NCI-H1930 (cell line): ENCODE measurements at places on chromosomes 7 and 10.
A peak's percentile ranks its signal among the peaks of the same experiment; 100 is the strongest.

DNA sequence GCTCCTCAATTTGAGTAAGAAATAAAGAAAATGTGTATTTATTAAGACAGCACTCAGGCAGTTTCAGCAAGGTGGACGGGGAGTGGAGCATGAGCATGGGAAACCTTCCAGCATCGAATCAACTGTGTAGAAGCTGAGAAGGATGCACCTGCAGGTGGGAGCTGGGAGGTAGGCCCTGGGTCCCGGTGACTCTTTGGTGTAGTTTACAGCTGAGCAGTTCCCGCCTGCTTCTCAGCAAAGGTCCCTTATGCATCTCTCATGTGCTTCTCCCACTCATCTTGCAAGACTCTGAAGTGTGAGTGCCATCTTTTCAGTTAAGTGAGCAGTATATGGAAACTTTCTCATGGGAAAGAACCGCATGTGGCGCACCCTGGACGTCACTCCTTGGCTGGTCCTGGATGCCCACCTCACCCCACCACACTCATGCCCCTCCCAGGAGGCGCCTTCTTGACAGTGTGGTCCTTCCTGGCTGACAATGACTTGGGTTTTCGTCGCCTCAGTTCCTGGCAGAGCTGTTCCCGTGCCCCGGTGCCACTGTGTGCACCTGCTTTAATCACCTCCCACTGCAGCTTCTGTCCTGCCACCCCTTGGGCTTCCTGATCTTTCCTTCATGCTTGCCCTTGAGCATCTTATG is 19.8 kb upstream of the PURB start:
- DNase-seq: no peak

DNA sequence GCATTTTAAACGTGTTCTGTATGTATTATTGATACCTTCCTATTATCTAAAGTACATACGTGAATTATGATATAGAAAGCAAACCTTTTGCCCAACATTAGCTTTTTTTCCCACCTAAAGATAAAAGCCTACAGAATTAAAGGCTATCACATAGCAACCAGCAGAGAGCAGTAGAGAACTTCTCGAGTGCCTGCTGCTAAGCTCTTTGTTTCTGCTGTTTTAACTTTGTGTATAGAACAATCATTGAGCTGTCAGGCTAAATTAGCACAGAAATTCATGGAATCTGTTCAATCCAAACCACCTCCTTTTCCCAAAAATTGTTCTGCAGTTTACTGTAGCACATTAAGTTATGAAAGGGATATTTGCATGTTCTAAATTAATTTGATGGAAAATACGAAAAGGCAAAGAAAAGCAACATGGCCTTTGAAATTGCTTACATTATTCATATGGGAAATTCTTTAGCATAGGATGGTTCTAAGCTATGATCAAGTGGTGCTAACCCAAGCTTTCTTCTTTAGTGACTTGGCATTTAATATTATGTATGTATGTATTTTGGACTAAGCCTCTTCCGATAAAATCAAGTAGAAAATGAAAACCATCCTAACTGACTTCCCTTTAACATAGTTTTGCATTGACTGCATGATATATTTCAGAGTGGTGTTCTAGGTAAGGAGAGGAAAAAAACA is 1288.5 kb downstream of the GATA3 start:
- DNase-seq: no peak

GRCh38 chr7:18873734-18874336 is 243.6 kb downstream of the TWIST1 start:
- no peak for DNase-seq

- no peak for DNase-seq
Measured at GRCh38 chr10:132319853-132320653, 11.9 kb upstream of the LRRC27 start.

DNA sequence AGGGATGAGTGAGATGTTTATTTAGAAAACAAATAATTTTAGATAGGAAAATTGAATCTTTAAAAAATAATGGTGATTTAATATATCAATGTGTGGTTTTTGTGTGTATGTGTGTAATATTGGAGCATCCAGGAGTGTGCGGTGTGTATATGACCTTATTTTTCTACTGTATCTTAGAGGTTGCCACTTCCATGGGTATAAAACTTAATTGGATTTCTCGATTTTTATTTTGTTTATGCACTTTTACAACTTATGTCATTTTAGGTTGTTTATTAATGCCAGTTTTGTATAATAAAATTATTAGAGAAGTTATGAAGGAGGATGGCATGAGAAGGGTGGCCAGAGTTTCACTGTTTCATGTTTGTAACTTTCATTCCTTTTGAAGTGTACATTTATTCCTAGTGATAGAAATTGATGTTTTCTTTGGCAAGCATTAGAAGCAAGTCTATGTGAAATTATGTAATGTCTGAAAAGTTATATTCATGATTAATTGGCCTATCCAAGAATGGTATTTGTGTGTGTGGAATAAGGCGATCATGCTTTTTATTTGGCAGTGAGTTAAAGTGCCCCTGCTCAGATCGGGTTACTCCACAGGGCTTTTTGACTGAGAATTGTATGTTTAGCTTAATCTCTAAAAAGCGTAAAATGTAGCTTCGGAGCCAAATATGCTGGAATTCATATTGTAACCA is 110.3 kb downstream of the KAT6B start:
- DNase-seq: no peak

- no peak for DNase-seq
Measured at GRCh38 chr7:26307226-26307625, 15.6 kb downstream of the SNX10 start.

DNA sequence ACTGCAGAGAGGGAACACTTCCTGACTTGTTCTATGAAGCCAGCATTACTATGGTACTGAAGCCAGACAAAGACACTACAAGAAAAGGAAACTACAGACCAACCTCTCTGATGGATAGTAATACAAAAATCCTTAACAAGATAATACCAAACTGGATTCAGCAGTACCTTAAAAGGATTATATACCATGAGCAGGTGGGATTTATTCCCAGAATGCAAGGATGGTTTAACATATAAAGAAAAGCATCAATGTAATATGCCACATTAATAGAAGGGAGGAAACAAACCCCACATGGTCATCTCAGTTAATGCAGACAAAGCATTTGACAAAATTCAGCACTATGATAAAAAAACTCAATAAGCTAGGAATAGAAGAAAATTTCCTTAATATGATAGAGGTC is 47.2 kb downstream of the EBLN1 start:
- DNase-seq: no peak

DNA sequence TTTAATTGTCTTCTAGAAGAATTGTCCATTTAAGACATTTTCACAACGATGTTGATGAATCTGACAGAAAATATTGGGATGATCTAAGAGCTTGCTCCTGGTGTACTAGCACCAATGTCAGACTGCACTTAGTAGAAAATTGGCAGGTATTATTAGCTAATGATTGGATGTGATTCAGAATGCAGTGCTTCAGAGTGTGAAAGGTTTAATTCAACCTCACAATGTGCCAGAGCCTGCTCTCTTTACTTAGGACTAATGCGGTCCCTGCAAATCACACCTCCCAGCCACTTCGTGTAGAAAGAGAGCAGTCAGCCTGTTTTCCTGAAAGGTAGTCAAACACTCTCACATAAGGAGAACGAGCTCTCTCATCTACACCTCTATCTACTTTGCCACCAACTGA is 197.5 kb downstream of the ZNF438 start:
- DNase-seq: no peak

DNA sequence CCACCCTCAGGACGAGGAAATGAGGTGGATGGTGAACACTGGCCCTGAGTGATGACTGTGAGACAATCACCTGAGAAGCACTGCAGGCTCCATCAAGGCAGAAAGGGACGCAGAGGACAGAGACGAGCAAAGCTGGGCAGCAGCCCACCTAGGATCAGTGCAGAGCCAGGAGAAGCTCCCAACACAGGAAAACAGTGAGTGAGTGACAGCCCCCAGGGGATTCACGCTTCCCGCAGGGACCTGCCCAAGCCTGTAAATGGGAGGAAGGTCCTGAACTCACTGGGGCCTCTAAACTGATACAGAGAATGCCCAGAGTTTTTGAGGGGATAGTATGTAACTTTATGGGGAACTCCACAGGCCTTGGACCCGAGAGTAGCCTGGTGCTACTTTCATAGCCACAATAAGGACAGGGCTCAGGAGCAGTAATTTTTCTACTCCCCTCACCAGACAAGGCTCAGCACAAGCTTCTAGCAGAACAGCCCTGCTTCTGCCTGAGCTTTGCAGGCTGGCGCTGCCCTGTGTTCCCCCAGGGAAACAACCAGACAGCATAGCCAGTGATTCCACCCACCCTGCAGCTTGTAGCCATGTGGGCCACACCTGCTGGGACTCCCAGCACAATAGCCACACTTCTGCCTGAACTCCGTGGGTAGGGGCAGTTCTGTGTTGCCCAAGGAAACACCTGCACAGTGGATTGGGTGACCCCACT is 708.4 kb downstream of the POM121L12 start:
- DNase-seq: no peak

GRCh38 chr7:151834271-151835035 is 42.5 kb downstream of the PRKAG2 start:
- no peak for DNase-seq

GRCh38 chr10:79393924-79394610 is 46.8 kb downstream of the PPIF start:
- DNase-seq: no peak

DNA sequence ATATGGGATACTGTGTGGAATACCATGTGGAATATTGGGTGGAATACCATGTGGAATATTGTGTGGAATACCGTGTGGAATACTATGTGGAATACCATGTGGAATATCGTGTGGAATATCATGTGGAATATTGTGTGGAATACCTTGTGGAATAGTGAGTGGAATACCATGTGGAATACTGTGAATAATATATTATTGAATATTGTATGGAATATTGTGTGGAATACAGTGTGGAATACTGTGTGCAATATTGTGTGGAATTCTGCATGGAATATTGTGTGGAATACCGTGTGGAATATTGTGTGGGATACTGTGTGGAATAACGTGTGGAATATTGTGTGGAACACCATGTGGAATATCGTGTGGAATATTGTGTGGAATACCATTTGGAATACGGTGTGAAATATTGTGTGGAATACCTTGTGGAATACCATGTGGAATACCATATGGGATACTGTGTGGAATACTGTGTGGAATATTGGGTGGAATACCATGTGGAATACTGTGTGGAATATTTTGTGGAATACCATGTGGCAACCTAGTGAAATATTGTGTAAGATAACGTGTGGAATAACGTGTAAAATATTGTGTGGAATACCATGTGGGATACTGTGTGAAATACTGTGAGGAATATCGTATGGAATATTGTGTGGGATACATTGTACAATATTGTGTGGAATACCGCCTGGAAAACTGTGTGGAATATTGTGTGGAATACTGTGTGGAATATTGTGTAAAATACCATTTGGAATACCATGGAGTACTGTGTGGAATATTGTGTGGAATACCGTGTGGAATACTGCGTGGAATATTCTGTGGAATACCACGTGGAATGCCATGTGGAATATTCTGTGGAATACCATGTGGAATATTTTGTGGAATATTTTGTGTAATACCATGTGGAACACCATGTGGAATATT is 133.9 kb upstream of the CHST15 start:
- no peak for DNase-seq

GRCh38 chr10:28331841-28332240 is 29.0 kb upstream of the MPP7 start:
- peak; percentile 1 for DNase-seq

GRCh38 chr10:117221156-117221711 is 19.7 kb upstream of the SLC18A2 start:
- DNase-seq: no peak

- DNase-seq: no peak
Measured at GRCh38 chr7:132836746-132837145, 245.1 kb downstream of the CHCHD3 start.

DNA sequence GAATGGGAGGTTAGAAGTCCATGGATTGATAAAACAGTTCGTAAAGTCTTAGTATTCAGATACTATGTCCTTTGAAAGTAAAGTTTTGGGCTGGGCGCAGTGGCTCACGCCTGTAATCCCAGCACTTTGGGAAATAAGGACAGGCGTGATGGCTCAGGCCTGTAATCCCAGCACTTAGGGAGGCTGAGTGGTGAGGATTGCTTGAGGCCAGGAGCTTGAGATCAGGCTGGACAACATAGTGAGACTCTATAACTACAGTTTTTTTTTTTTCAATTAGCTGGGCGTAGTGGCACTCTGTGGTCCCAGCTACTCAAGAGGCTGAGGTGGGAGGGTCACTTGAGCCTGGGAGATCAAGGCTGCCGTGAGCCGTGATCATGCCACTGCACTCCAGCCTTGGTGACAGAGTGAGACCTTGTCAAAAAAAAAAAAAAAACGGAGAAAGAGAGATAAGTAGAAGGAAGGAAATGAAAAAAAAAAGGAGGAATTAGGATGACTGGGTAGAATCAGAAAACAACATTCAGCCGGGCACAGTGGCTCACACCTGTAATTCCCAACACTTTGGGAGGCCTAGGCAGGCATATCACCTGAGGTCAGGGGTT is 25.7 kb upstream of the AGFG2 start:
- DNase-seq: no peak

DNA sequence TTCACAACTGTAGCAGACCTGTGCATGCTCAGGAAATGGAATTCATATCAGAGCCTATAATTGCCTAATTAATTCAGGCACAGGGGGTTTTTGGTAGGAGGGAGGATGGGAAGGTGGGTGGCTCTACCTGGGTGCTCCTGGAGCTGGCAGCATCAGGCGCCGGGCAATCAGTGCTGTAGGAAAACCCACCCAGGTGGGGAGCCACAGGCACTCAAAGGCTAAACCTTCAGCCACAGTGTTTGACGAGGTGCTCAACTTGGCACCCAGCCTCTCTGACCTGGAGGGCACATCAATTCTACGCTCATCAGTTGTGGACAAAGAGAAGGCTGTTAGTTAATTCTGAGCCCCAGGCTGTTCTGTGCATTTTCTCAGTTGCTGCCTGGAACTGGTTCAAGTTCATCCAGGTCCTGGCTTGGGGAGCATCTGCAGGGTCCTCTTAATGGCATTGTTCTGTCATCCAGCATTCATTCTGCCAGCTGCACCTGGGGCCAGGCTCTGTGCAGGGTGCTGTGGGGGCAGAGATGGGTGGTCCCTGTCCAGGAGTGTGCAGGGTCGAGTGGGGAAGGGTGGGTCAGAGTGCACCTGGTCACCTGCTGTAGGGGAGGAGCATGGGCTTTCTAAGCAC is 54.1 kb upstream of the NPTX2 start:
- DNase-seq: no peak

DNA sequence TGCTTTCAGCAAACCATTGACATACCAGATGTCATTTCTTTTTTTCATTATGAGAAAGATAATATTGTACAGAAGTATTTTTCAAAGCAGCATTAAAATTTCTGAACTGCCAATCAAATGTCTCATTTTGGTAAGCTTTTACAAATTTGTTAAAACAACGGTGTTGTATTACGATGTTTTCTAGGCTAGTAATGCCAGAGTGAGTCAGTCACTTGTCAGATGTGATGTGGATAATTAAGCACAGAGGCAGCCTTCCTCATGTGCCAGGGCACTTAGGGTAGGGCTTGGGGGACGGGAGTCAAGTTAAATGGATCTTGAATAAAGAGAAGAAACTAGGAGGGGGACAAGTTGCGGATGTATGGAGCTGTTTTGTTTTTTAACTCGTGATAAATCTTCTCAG is 10.1 kb downstream of the PSTK start:
- no peak for DNase-seq

- no peak for DNase-seq
Measured at GRCh38 chr10:123912466-123912865, 20.9 kb upstream of the CPXM2 start.

- DNase-seq: no peak
Measured at GRCh38 chr7:73308074-73308664, 457 bp downstream of the NSUN5 start.

- no peak for DNase-seq
Measured at GRCh38 chr7:94406696-94407095, 12.0 kb downstream of the COL1A2 start.

- DNase-seq: no peak
Measured at GRCh38 chr10:2120746-2121145, 383.4 kb upstream of the ADARB2 start.
